ENCODE measurements at places on chromosomes 7 and 10.

GRCh38 chr10:117164592-117165537, 26.8 kb upstream of the VAX1 start:
- no peak for DNase-seq

DNA sequence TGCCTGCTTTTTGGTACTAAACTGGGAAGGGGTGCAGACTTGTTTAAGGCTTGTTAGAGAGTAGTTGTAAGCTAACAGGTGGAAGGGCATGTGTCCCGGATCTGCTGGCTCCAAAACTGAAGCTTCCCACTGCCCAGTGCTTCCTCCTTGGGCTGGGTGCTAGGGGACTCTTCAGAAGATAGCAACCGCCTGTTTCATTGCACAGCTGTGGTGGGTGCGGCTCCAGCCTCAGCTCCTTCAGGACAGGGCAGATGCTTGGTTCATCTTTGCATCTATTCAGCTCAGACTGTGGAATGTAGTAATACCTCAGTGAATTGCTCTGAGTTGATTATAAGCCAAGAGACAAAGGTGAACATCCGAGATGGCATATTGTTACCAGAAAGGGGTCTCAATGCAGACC, 527.1 kb downstream of the TYW1 start:
- DNase-seq = no peak

DNA sequence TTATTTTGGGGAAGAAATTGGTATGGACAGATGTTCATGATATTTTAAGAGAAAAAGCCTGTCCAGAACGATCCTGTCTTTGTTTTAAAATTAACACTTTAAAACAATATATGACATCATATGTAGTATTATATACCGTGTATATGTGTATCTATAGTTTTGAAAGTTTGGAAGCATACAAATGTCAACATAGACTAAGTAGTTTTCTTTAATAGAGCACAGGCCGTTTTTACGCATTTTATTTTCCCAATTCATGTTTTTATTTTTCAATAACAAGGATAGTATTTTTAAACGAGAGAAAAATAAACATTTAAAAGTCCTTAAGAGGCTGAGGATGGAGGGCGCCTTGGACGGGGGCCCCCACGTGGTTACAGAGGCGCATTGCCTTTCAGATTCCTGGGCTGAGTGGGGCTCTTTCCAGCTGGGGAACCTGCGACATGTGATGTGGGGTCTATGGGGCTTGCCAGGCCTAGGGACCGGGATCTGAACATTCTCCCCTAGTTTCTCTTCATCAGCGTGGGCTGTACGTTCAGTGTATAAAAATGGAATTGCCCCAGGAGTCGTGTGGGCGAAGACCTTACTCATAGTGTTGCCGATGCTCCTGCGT, 127.8 kb upstream of the ZNF746 start:
- DNase-seq = no peak

DNA sequence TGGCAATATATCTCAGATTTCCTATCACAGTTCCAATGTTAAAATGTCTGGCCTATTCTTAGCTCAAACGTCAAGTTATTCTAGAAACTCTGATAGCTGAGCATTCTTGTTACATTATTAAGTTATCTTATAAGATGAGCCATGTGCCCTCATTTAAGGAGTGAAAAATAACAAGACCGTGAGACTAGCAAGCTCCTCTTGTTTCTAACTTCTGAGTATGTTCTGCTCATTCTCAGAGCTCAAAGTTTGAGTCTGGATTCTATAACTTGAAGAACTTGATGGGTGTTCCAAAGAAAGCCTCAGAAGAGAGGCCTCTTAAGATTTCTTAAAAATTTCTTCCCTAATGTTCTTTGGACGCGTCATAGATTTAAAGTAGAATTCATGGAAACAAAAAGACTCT, 215.2 kb downstream of the HTR7 start:
- DNase-seq = no peak

- DNase-seq = no peak
Measured at GRCh38 chr7:4225361-4225771, 456.7 kb upstream of the FOXK1 start.

DNA sequence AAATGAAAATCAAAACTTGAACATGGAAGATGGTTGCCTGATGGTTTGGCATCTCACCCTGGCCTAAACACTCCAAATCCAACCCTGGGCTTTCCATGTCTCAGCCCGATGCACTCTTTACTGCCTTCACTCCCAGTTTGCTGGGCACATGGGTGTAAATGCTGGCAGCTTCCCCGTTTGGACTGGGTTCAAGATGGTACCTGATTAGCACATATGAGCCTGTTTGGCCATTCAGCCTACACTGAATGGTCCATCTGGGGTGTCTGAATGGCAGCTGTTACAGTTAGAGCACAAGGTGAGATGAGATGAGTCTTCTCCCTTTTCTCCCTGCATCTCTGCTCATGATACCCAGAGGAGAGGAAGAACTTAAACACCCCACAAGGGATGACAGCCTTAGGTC, 37.1 kb downstream of the ATXN7L1 start:
- no peak for DNase-seq

GRCh38 chr10:4064489-4064888, 279.5 kb upstream of the KLF6 start:
- DNase-seq = no peak

DNA sequence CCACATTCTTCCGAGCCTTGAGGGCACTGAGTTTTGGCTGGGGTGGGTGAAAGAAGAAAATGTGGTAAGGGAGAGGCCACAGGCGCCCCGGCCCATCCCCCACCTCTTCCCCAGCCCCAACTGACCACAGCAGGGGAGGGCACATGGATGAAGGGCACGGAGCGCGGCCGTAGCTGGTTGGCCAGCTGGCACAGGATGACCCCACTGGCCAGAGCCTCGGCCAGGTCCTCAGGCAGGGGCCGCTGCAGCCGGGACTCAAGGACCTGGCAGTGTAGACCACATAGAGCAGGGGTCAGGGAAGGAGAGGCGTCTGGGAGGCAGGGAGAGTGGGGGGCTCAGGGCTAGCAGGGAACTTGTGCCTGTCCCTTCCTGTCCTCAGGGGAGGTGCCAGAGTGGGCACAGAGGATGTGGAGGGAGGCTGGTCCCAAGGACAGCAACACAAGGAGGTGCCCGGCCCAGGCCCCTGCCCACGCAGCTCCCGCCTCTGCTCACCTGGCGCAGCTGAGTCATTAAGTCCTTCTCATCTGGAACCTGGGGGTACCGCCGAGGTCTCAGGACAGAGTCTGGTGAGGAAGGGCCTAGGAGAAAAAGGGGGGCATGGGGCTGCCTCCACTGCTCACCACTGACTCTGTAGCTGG, 2.2 kb upstream of the SAP25 start:
- no peak for DNase-seq

DNA sequence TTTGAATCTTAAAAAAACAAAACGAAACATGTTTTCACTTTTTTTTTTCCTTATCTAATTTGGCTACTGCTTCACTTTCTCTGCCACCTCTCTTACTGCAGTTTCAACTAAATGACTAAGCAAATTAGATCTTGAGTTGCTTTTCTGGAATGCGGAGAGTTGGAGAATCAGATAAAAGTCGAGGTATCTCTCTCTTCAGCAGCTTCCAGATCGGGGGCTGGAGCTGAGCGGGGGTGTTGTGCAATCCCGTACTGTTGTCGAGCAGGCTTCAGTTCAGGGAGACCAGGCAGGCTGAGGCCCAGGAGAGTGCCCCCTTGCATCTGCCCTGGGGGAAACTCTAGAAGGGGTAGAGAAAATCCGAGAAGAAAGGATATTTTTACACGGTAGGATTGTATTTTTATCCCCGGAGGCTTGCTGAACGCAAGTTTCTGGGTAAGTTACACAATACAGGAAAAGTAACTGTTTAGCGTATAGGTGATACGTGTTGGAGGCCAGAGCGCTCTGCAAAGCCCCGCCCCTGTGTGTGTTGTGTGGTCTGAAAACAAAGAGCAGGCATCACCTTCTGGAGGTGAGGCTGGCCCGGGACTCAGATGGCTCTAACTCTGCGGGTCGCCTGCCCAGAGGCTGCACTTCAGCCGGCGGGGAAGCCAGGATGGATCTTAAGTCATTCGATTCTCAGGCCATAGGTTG, 116.6 kb downstream of the KLF6 start:
- peak; percentile 5 for DNase-seq

GRCh38 chr10:21985541-21985940, 18.0 kb downstream of the DNAJC1 start:
- DNase-seq = no peak
